ENCODE measurements at places on chromosomes 2 and 18.

DNA sequence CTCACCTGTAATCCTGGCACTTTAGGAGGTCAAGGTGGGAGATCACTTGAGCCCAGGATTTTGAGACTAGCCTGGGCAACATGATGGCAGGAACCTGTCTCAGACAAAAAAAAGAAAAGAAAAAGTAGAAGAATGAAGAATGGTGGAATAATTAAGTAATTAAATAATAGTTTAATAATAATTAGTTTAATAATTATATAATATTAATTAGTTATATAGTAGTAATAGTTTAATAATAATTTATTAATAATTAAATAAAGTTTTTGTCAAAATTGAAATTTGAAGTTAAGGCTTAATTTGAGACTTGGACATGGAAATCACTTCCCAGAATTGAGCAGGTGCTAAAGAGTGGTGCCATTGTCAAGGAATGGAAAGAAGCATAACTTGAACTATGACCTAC is 52.2 kb upstream of the ABCA12 start:
- no peak for DNase-seq

DNA sequence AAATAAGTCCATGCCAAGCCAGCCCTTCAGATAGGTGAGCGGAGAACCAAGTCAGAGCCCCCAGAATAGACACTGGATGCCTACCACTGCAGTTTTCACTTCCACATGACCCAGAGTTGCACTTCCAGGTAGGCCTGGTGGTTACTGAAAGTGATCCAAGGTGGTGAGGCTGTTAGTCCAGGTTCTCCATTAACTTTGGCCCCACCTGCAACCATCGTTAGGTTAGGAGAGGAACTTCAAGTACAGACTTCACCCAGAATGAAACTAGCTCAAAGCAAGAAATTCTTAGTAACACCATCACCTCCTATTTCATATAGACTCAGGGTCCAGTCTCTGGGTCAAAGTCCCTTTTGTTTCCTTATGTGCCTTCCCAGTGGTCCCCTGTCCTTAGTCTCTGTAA is 293.1 kb upstream of the ID2 start:
- DNase-seq = no peak

- no peak for DNase-seq
Measured at GRCh38 chr2:233643128-233643527, 6.9 kb downstream of the UGT1A10 start.

DNA sequence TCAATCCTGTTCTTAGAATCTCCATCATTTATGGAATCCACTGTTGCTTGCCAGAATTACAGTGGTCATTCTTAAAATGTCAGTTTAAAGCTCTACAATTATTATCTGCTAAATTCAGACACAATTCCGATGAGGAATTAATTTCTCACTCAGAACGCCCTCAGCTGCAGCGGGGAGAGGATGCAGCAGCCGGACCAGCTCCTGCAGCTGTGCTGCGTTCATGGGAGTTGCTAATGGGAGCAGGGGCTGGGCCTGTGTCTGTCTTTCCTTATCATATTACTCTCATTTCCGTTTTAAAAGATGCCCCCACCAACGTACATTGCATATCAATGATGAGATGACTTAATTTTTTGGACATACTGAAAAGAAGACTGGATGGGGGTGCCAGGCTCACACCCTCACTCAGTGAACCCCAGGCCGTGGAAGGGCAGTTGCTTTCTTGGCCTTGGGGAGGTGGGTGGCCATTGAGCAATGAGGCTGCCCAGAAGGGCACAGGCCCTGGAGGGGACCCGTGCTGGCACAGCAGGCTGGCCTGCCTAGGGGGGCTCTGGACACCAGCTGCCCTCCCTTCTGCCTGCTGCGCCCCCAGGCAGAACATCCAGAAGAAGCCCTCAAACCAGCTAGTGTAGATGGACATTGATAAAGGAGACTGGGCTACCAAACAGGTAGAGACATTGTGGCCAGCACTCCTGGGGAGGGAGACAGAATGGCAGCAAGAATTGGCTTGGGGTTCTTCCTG is 503.6 kb upstream of the MYT1L start:
- DNase-seq = no peak

DNA sequence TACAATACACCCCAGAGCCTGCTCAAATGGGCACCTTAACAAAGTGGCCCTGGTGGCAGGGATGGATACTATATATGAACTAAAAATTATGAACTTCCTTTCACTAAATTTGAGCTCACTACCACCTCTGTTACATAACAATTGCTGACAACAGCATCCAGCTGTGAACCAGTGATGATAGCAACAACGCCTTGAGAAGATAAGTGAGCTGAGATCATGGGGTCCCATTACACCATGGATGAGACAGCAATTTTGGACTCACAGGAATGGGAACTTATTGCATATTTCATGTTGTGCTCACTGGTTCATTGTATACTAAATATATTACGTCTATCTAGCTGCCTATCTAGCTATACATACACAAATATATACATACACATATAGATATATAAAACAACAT is 16.9 kb upstream of the ALMS1 start:
- no peak for DNase-seq

GRCh38 chr2:227163998-227164762 is at the start of the genes COL4A3 and COL4A4:
Gene COL4A3, plus strand, starts transcription at chr2:227164624. Its CDS starts 103 bp downstream, at chr2:227164727.
Gene COL4A4, minus strand, starts transcription at chr2:227164205. Its CDS starts 16,722 bp downstream, at chr2:227147483.
- DNase-seq = no peak

- no peak for DNase-seq
Measured at GRCh38 chr2:237534380-237534779, 32.0 kb upstream of the PRLH start.

DNA sequence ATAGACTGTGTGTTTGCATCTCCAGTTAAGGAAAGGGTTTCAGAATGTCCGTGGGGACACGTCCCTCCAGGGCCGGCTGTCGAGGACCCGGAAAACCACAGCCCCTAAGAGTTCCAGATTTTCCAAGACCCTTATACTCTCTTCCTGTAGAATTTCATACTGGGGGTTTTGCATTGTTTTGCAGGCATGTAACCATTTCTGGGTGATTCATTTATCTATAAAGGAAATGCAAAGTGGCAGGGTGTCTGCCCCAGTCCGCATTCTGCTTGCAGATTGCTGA is 8.5 kb downstream of the SP9 start:
- DNase-seq = no peak

GRCh38 chr2:172270278-172271079 is 156.9 kb upstream of the ITGA6 start:
- no peak for DNase-seq

- no peak for DNase-seq
Measured at GRCh38 chr2:120220756-120221155, 2.4 kb downstream of the TMEM185B start.

- peak; percentile 32 for DNase-seq
Measured at GRCh38 chr2:26462511-26463243, 15.2 kb downstream of the OTOF start.

- DNase-seq = no peak
Measured at GRCh38 chr2:69660637-69661036, 17.1 kb upstream of the AAK1 start.

GRCh38 chr2:241467777-241468475 is 40.5 kb downstream of the STK25 start:
- no peak for DNase-seq

- peak; percentile 28 for DNase-seq
Measured at GRCh38 chr2:112794131-112794733, 9.9 kb upstream of the IL1A start.

- no peak for DNase-seq
Measured at GRCh38 chr2:242041816-242042215, 172.3 kb downstream of the RTP5 start.

DNA sequence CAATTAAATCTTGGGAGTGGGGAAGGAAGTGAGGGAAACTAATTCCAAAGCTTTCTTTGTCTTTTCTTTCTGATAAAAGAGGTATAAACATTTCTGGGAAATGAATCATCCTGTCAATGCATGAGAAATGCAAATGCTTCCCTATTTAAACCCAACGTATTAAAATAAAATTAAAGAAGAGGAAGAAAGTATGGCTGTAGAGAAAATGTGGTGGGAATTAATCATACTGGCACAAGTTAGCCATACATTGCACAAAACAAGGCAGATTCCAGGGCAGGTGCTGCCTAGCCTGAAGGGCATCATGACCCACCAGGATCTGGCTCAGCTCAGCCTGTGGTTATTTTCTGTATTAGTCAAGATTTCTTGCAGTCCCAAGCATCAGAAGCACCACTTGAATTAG is 338.0 kb downstream of the NYAP2 start:
- no peak for DNase-seq

DNA sequence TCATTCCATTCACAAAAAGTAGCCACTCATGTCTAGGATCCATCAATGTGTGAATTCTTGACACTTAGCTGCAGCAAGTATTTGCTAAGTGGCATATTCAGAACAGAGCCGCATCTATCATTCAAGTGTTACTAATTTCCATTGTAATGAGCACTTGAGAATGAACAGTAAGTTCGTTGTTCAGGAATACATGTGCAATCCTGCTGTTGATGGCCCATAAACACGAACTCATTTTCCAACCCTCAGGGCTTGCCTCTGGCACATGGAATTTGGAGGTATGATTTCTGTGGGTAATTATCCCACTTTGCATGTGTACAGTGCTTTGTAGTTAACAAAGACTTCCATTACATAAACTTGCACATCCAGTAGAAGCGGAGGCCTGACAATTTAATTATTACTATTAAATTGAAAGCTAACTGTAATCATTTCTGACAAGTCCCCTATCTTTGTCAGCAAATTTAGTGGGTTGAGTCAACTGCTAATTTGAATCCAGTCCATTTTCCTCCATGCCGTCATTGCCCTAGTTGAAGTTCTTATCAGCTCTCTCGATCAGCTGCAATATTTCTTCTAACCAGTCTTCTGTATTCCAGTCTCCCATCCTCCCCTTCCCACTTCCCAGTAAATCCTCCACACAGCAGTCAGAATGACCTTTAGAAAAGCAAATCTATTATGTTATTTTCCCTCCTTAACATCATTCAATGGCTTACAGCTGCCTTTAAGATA is 116.0 kb upstream of the AQP4 start:
- DNase-seq = no peak

DNA sequence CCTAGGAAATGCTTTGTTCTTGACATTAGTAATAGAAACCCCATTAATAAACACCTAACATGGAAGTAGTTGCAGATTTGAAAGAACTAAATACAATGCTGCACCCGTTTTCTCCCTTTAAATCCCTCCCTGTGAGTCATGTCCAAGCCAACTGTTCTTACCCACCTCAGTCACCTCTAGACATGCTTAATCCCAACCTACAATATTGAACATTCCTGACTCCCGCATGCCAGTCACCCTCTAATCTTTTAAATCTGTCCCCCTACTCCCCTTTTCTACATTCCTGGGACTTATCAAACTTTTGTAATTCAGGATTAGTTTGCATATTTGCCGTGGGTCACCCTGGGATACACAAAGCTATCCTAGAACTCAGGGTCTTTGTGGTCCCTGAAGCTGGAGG is 374.6 kb downstream of the IRS1 start:
- DNase-seq = no peak

- DNase-seq = no peak
Measured at GRCh38 chr2:40004336-40004735, 225.3 kb upstream of the THUMPD2 start.

DNA sequence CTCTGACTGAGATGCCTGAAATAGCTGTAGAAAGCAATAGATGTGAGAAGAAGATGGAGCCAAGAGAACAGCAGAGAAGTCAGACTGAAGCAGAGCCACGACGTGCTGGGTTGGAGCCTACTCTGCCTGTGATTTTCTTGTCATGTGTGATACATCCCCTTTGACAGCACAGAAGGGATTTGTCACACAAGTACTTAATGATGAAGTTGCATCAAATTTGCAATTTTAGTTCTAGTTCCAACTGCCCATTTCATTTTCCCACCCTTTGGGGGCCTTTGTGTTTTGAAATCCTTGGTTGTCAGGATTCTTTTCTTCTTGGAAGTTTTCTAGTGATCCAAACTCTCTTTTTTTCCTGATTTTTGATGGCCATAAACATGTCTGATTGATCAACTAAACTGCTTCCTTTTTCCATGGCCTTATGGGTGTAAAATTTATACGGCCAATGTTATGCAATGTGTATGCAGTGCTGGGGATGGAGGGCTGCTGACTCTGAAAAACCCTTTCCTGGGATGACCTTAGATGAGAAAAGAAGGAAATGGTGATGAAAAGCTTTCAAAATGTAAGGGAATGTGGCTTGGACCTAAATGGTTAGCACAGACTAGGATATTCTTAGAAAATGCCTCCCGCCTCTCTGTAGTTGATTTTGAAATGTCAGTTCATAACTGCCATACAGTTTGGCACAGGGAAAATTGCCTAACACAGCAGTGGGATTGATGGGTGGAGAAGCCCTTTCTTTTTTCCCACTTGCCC is 9.6 kb upstream of the B3GNT2 start:
- peak; percentile 43 for DNase-seq

DNA sequence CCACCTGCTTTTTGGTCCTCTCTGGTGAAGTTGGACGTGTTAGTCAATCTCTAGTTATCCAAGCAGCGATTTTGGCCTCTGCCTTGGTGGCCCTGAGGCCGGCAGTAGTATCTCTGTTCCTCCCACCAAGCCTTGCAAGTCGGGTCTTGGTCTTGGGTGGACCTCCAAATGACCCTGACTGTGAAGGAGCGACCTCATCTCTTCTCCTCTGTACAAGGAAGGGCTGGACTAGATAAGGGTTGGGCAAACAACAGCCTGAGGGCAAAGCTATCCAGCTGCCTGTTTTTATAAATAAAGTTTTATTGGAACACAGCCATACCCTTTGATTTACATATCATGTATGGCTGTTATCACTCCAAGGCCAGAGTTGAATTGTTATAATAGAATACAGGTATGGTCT is 74.6 kb upstream of the FOSL2 start:
- no peak for DNase-seq

- DNase-seq = no peak
Measured at GRCh38 chr2:145108959-145109710, 589.2 kb upstream of the ZEB2 start.

DNA sequence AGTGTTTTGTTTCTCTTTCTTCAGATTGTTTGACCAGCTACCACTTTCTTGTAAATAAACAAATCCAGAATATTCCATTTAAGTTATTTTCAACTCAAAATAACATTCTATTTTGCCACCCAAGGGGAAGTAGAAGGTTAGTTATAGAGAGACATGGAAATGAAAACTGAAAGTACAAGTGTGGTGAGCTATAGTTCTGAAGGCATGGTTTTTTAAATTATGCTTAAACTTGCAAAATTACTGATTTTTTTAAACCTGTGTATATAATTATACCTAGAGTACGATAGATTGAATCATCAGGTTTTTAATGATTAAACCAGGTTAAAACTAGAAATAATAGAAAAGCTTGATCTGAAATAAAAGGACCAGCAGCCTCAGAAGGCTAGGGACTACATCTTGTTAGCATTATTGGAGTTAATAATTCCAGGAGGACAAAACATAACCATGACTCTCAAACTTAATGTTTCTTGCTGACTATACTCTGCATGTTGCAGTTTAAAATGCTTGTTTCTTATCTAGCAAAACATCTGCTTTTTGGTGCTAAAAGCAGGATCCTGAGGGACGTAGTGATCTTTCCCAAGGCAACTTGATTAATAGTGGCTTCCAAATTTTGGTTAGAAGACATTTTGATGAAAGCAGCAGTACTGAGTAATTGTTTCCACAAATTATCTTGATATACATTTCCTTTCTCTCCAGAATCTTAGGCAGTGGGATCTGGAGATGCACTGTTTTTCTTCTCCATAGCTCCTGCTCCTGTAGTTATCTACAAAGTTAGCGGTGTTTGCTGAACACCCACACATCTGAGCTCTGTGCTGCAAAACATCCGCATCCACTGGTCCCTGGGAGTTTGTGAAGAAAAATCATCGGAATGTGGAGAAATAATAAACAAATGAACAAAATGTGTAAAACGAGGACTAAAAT is 327.2 kb upstream of the PKDCC start:
- DNase-seq = no peak

GRCh38 chr2:66724241-66724640 is 289.3 kb downstream of the MEIS1 start:
- DNase-seq = no peak
